ENCODE measurements at places on chromosomes 1 and 21. TPM values are rescaled to one million over a fixed set of nuclear protein-coding genes. Genes with fewer than 3 reads are reported as not detected.

SLC45A3 gene
- 0.37 TPM for total RNA-seq

PLD5 gene
- not detected for total RNA-seq

FAM110D gene
- not detected for total RNA-seq

DNA sequence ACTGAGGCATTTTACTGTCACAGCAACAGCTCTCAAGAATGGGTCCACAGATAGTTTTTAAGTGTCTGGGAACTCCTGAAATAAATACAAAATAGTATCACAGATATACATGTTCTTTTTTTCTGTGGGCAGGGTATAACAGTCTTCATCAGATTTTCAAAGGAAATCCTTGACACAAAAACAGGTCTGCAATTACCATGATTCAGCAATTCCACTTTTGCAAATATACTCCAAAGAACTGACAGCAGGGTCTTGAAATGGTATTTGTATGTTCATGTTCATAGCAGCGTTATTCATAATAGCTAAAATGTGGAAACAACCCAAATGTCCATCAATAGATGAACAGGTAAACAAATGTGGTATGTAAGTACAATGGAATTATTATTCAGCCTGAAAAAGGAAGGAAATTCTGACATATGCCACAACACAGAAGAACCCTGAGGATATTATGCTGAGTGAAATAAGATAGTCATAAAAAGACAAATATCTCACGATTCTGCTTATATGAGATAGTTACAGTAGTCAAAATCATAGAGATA, 85.0 kb downstream of the EPS15 start:
- ATAC-seq, result no peak

DNA sequence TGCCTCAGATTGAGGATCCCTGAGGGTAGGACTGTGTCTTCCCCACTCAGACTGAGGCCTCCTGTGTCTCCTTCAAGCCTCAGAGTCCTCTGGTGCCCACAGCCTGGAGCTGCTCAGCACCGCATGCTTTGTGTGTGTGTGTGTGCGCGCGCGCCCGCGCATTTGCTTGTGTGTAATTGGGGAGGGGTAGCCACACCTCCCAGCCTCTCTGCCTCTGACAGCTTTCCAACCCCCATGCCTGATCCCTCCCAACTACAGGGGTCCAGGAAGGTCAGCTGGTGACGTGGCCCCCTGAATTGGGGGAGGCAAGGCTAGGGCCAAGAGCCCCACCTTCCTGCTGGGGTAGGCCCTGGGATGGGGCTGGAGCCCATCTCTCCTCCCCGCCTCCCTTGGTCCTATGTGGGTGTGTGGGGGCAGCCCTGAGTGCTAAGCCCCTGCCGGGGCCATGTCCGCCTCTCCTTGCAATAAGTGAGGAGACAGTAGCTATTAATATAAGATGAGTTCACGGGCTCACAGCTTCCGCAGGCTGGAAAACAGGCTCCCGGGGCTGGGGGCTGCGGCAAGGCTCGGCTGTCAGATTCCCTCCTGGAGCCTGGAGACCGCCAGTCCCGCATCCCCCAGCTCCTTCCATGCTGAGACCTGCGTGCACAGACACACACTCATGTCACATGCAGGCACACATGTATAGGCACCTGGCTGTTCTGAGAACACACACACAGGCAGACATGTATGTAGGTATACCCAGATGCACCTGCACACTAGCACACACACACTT, 7.0 kb downstream of the GPR3 start:
- no peak for ATAC-seq

GRCh38 chr1:212040629-212041412, 5.3 kb downstream of the DTL start:
- ATAC-seq, result peak; percentile 44

All from activated T-helper 17 cell treated with anti-CD3 and anti-CD28 coated beads, Interleukin-2, amount 50 U/mL, for 72 hours (primary cell).